ENCODE measurements at places on chromosomes 1 and 21.

GRCh38 chr21:46457801-46458314, 833 bp upstream of the DIP2A start:
- DNase-seq, result no peak

GRCh38 chr1:53449021-53449420, 10.2 kb upstream of the DMRTB1 start:
- DNase-seq, result no peak

GRCh38 chr1:117633936-117634335, 28.1 kb downstream of the TENT5C start:
- DNase-seq, result no peak

DNA sequence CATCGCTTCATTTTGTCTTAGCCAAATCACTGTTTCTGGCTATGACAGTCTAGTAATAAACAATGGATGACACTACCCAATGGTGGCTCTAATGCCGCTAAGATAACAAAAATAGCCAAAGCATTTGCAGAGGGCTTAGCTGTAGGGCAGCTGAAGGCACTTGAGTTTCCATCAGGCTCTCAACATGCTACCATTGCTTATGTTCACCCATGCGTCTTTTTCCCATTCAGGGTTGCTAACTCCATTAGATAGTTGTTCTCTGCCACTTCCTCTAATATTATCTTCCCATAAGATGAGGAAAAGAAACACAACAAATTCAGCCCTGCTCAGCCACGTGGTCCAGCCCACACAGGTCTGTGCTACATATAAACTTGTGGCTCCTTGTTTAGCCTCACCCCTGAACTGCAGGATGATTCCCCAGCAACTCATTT, 159.6 kb downstream of the TOMM20 start:
- peak; percentile 72 for DNase-seq

- DNase-seq, result no peak
These were observed 2.4 kb downstream of the PLPPR4 start for GRCh38 chr1:99266726-99267125.

DNA sequence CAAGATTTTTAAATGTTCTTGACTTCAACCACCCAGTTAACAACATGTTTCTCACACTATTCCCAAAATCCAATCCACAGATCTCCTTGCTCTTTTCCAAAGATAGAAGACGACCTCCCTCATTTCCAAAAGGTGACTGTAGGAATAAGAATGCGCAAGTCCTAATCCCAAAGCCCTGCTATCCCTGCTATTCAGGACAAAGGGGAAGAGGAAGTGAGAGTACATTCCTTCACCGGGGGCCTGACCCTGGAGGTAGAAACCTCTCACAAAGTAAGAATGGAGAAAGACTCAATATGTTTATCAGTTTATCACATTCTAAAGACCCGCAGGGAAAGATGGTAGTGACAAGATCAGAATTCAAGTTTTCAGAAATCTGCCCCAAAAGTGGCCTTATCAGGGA, 55.7 kb downstream of the PLEKHA6 start:
- no peak for DNase-seq

GRCh38 chr1:7594002-7594713, 176.9 kb upstream of the VAMP3 start:
- DNase-seq, result no peak

DNA sequence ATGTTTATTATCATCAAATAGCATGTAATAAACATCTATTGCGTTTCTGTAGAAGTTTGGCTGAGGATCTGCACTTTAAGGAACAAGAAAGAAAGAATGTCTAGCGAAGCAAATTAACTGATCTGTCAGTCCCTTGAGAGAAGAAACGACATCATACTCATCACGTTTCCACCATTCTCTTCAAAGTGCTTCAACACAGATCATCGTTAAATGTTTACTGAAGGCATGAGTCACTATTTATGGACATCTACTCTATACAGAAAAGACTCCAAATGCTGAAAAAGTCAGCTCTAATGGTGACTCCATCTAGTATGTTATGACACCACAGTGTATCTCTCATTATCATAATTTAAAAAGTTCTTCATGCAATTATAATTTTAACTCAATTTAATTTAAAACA, 369.1 kb downstream of the RGS7 start:
- DNase-seq, result no peak

- DNase-seq, result no peak
These were observed 120.7 kb downstream of the SEC16B start for GRCh38 chr1:177849130-177849529.

DNA sequence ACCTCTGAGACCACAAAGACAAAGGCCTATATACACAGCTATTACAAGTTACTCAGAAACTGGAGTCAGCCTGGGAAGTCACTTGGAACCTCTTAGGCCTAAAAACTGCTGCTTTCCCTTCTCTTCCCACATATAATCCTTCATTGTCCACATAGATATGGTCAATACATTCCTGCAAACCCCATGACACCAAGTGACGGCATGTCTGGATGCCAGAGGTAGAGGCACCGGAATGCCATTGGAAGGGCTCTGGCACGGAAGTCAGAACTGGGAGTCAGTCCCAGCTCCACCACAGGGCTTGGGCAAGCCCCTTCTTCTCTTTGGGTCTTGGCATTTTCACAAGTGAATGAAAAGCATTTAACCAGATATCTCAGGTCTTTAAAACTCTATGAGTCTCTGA, 204.7 kb downstream of the MATN1 start:
- no peak for DNase-seq

DNA sequence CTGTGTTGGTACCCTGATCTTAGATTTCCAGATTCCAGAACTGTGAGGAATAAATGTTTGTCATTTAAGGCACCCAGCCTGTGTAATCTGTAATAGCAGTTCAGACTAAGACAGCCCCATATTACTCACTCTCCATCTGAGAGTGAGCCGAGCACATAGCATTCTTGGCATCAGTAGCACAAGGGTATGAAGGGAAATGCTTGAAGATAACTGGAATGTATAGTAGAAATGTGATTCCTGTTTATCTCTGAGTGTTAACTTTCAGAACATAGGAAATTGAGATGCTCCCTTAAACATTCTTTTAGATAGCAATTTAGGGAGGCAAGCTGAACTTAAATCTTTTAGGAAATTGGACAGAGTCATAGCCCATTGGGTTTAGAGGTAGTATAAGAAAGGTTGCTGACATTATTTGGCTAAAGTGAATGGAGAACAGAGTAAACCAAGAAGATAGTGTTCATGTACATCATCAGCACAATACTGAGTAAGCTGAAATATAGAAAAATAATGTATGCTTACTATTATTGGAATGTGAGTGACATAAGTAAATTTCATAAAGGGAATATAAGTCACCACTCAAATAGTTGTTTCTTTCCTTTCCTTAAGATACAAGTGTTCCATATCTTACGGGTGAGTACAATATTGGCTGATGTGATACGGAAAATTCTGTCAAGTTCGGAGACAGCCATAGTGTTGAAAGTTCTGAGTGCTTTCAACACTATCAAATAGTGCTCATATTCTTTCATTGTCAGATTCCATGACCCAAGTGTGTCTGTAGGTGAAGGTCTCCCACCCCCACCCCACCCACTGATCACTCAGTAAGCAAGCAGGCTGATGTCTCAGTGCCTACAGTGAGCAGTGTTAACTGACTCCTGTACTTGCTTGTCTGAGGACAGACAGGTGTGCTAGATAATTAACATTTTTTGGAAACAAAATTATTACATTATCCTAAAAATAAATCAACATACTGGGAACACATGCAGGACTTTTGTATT, 73.7 kb downstream of the LRRC8D start:
- DNase-seq, result no peak

DNA sequence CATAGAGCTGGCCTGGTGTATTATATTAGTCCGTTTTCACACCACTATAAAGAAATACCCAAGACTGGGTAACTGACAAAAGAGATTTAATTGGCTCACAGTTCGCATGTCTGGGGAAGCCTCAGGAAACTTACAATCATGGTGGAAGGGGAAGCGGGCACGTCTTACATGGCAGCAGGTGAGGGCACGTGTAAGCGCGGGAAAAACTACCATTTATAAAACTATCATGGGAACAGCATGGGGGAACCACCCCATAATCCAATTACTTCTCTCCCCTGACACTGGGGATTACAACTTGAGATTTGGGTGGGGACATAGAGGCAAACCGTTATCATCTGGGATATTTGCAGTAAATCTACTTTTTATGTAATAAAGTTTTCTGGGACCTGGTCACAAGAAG, 6.8 kb downstream of the IER5 start:
- DNase-seq, result no peak

DNA sequence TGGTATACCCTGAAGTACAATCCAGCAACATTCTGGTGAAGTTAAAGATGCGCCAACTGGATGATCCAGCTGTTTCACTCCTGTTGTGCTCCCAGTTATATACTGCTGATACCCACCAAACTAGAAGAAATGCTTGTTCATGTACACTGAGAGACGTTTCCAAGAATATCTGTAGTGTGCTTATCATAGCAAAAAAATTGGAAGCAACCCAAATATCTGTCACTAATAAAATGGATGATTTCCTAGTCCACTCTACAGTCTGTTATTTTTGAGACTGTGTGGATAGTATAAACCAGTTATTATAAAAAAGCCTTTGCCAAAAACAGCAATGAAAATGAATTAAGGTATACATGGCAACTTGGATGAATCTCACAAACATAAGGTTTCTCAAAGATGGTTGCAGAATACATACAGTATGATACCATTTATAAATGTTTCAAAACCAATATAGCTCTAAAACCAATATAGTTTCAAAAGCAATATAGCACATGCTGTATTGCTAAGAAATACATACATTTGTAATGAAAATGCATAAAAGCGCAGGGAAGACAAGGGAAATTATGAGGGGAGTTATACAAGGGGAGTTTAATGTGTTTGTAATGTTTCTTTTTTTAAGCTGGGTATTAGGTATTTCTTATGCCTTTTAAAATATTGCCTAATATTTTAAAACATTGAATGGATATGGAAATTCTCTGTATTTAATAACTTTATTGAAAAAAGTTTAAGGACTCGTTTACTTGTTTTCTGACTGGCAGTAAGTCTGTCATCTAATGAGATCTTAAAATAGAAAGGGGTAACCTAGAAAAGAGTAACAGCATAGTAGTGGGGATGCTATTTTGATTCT, 36.5 kb downstream of the GPSM2 start:
- DNase-seq, result no peak

- DNase-seq, result no peak
These were observed 8.1 kb downstream of the TDRD5 start for GRCh38 chr1:179599623-179600249.

DNA sequence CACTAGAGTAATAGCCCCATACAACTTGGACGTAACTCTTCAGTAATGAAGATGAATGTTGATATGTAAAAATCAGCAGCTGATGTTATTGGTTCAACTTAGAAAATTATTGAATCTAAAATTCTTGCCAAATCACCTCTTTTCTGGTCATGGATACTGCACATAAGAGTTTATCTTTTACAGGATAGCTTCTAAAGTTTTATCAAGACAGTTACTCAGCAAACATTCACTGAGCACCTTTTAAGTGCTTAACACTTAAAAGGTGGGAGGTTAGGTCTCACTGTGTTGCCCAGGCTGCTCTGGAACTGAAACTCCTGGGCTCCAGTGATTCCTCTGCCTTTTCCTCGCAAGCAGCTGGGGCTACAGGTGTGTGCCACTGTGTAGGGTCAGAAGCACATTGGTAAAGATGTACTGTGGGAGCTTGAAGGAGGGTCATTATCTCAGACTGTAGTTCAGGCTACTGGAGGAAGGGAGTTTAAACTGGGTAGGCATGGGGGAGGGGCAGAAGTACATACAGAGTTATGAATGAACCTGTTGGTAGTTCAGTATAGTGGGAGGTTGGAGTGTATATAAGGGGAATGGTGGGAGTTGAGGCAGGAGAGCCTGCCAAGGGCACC, 2.0 kb downstream of the MPZL1 start:
- no peak for DNase-seq

- DNase-seq, result no peak
These were observed 14.8 kb upstream of the BECN2 start for GRCh38 chr1:241942738-241943137.

DNA sequence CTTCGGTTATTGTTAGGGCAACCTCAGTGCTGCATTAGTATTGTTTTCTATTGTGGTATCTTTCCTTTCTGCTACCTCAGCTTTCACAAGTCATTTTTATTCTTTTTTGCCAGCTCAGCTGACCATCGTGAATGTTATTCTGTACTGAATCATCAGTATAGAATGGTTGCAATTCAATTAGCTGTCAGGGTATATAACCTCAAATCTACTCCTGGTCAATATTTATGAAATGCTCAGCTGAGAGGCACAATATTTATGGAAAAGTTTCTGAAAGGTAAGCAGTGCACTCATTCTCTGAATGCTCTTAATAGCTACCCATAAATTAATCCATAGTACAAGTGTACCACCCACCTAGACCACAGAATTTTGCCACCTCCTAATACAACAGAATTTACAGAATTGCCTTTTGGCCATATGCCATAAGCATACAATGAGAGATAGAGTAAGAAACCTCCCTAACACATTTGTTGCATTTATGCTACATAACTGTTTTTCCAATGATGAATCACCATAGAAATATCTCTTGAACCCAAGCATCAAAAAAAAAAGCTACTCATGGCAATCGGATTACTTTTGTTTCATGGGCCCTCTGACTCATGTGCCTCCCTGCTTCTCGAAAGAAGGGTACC, 732.6 kb upstream of the CHRM3 start:
- DNase-seq, result no peak

DNA sequence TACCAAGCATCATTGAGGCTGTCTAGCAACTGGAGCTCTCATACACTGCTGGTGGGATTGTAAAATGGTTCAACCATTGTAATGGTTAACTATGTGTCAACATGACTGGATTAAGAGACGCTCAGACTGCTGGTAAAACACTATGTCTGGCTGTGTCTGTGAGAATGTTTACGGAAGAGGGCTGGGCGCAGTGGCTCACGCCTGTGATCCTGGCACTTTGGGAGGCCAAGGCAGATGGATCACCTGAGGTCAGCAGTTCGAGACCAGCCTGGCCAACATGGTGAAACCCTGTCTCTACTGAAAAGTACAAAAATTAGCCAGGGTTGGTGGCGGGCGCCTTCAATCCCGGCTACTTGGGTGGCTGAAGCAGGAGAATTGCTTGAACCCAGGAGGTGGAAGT, 4.8 kb upstream of the FCRLA start:
- DNase-seq, result no peak

DNA sequence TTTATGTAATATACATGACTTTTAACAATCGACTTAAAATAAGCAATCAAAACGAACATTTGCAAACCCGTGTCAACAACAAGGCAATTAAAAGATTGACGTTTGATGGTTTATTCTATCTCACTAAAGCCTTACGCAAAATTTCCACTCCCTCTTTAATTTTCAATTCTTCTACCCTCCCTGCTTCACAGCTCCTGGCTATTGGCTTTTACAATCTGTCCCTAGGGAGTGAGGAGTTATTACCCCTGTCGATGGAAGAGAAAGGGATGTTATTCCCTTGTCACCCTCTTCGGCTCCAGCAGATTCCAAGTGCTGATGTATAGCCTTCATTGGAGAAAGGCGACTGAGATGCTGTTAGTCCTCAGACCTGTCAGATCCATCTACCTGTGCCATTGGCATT, 161.3 kb downstream of the ZNF281 start:
- DNase-seq, result no peak

- no peak for DNase-seq
These were observed 140.2 kb upstream of the RUNX1 start for GRCh38 chr21:35189077-35189863.

GRCh38 chr1:228770779-228771223, 35.5 kb downstream of the RHOU start:
- DNase-seq, result peak; percentile 57

- DNase-seq, result no peak
These were observed 159.0 kb downstream of the PTBP2 start for GRCh38 chr1:96880626-96881025.

GRCh38 chr1:46556822-46557221, 5.4 kb upstream of the KNCN start:
- no peak for DNase-seq

GRCh38 chr1:153344718-153345025, 4.0 kb downstream of the PGLYRP4 start:
- DNase-seq, result no peak

- DNase-seq, result no peak
These were observed 317.0 kb downstream of the BARHL2 start for GRCh38 chr1:90400131-90400530.

Data from DMS79 treated with DMSO at 0.1 percent for 48 hours (cell line).